ENCODE measurements at places on chromosomes 11 and 22. TPM values are rescaled to one million over a fixed set of nuclear protein-coding genes. Genes with fewer than 3 reads are reported as not detected.

- no peak for DNase-seq
These were observed 13.1 kb downstream of the C11orf96 start for GRCh38 chr11:43955381-43956118.

DNA sequence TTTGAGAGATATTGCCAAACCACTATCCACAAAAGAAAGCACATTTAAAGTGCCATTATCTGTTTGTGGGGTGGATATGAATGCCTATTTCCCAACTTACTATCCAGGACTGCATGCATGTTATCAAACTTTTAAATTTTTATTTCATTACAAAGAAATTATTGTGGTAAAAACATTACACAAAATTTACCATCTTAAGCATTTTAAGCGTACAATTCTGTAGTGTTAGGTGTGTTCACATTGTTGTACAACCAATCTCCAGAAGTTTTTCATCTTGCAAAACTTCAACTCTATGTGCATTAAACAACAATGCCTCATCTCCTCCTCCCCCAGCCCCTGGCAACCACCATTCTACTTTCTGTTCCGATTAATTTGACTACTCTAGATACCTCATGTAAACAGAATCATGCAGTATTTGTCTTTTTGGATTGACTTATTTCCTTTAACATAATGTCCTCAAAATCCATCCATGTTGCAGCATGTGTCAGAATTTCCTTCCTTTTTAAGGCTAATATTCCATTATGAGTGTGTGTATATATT lies 17.6 kb upstream of the CD44 start:
- DNase-seq: no peak

GRCh38 chr11:100174881-100175280 lies 512.2 kb upstream of the ARHGAP42 start:
- no peak for DNase-seq

GRCh38 chr11:104000798-104001197 lies 35.6 kb upstream of the DDI1 start:
- DNase-seq: no peak

DNA sequence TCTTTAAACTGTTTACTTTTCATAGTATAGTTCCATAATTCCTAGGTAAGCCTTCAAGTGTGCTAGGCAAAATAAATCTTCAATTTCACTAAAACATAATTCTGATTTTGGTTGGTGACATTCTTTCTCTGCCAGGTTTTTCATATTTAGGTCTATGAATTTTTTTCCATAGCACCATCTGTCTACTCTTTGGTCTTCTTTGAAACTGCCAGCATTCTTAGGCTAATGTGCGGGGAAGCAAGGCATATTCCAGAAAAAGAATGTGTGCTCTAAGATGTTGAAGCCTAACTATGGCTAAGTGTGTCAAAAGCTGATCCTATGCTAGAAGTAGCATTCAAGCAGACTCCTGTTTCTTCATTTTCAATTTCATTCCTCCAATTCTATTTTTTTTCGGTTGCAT lies 213.9 kb upstream of the C11orf87 start:
- DNase-seq: no peak

DNA sequence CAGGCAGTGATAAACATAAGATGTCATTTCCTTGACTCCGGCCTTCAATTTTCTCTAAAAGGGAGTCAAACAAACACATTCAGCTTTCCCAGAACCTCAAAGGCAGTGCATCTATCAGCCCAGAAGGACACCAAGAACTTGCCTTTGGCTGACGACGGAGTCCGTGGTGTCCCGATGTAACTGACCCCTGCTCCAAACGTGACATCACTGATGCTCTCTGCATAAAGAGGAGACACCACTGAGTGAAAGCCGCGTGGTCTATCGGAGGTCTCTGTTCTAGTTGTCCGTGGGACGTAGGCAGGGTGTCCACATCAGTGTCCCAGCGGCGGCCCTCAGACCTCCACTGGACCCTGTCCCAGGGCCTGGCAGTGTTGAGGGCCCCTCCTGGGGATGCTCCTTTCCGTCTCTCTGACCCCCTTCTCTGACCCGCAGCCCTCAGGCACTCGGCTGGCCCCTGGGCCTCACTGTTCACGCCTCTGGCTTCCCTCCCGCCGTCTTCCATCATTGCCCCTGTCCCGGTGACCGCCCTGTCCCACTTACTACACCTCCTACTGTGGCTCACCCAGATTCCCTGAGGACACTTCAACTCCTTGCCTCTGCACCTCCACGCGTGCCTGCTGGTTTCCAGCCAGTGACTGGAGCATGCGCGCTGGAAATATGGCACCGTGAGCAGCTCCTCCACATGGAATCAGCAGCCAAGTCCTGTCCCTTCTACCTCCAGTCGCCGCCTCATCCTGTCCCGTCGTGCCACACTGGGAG lies 70.4 kb downstream of the NCAPD3 start:
- no peak for DNase-seq

DNA sequence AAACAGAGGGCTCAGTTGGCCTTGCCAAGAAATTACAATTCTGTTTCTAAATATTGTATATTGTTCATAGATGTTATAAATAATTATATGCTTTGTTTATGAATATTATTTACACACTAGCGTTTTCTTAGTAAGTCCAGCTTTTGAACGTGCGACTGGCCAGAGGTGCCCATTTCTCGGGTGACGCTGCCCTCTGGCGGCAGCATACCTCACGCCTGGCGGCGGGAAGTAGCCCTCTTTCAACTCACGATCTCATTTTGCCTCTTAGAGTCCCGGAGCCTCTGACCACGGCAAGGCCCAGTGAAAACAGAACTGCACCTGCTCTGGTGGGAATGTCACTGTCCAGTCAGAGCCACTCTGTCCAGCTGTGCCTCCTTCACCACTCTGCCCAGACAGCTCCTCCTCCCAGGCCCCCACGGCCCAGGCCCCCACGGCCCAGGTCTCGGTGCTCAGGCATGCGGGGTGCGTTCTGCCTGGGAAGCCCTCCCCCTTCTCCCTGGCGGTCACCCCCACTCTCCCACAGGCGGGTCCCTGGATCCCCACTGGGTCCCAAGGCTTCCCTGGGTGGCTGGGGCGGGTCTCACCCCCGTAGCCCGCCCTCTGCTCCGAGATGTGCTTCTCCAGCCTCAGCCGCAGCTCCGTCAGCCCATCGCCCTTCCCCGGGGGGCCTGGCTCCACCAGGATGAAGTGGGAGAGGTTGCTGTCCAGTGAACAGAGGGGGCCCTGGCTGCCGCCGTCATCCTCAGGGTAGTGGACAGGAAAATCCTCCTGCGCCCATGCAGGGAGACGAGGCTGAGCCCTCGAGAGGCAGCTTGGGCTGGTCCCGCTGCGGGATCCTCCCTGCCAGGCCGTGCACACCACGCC lies 19.3 kb downstream of the TSSC4 start:
- peak; percentile 92 for DNase-seq

GRCh38 chr11:134752964-134753770 lies 341.1 kb upstream of the B3GAT1 start:
- peak; percentile 20 for DNase-seq

DNA sequence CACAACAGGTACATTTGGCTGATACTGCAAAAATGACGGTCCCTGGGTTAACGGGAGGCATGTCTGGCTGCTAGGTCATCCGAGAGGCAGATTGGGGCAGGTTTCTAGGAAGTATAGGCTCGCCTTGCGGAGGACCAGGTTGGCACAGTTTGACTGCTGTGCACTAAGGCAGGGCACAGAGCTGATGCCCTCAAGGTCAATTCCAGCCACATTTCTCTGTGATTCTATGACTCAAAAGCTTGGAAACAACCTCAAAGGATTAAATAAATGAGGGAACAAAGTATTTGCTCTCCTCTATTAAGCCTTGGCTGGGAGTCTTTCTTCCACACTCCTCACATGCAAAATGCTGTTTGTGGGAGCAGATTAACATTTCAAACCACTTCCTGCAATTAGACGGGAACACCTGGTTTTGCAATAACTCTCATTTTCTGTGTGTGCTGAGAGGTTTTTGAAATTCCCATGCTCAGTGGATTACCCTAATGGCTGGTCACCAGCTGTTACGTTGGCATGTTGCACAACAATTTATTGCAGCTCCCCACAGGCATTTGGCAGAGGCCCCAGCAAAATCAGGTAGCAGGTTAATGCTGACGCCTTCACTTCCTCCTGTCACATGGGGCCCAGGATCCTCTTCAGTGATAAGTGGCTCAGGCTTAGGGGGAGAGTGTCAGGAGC lies 61.0 kb upstream of the PLET1 start:
- peak; percentile 62 for DNase-seq

DNA sequence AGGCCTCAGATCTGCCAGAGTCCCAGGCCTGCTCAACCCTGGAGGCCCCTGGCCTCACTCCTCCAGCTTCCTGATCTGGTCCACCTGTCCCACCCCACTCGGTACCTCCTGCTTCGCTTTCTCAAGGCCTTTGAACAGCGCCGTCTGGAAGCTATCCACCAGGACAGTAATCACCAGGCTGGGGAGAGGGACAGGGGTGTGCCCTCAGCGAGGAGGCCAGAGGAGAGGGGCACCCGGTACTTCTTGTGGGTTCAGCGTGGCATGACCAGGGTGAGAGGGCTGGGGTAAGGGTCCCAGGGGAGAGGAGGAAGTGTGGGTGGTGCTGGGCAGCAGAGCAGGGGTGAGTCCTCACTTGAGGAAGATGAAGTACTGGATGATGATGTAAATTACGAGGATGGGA lies 6.1 kb downstream of the CATSPER1 start:
- no peak for DNase-seq

DNA sequence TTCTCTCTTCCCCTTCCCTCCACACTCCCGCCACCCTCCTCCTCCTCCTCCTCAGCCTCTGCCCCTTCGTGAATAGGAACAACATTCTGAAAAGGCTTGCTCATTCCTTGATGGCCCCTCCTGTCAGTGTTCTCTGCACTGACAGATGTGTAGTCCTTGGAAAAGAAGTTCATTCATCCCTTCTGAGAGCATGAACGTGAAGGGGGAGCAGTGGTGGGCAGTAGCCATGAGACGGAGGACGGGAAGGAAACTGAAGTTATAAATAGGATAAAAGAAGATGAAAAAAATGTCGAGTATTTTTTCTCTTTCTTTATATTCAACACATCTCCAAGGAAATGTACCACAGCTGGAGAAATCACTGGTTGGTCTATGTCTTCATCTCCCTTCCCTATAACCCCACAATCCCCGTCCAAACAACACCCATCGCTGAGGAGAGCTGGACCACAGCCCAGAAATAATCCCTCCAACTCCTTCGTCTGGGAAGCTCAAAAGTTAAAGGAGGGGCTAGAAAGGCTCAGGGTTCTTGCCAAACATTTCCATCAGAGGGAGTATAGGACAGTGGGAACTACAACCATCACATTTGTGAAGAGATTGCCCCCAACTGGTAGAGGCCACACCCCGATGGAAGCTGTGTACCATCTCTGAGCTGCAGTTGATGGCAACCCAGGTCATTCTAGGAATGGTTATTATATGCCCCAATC lies 33.5 kb downstream of the ETS1 start:
- DNase-seq: no peak

- peak; percentile 55 for DNase-seq
These were observed 173.4 kb upstream of the SESN3 start for GRCh38 chr11:95404370-95404769.

DNA sequence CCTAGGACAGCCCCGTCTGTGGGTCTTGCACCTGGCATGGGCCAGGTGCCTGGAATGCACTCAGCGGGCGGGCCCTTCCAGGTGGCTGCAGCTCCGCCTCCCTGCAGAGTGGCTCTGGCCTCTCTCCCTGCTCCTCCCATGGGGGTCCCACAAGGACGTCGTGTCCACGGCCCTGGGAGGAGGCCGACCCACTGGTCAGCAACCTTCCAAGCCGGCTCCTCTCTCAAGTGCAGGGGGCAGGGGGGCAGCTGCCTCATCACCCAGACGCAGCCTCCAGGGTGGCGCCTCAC lies 41.9 kb downstream of the CERK start:
- no peak for DNase-seq

DNA sequence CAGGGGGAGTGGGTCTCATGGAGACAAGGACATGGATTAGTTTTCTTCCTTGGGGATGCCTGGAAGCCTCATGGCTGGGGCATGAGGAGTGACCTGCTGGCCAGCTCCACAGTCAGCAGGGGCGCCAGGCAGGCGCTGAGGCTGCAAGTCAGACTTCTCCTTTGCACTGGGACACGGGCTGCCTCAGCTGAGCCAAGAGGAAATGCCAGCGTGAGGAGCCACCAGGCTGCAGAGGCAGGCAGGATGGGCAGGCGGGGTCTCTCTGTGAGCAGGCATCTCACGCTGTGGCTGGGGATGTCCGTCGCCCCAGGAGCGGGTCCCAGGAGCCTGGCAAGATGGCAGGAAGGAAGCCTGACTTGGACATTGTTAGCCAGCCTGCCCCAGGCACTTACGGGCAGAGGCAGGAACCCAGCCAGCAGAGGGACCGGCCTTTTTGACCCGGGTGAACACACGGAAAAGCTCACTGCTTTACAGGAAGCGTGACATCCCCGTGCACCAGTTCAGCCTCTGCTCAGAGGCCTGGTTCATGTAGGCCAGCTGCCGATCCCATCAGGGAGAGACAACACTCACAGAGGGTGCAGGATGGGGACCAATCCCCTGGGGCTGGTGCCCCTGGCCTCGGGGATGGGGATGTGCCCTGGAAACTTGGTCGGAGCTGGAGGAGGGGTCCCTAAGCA lies 10.2 kb downstream of the GNB1L start:
- peak; percentile 58 for DNase-seq

DNA sequence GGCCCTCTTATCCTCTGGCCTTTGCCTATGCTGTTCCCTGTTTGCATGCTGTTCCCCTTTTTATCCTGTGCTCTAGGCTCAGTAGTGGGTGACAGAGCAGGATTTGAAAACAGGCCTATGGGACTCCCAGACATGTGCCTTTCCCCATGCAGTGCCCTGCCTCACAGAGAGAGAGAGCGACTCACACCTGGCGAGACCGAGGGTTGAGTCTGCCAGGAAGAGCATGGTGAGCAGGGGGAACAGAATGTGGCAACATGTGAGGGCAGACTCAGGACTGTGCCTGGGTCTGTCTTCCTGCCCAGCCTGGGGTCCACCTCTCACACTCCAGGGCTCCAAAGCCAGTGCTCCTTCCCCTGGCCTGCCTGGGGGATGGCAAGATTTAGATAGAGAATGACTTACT lies 75.0 kb downstream of the NFAM1 start:
- DNase-seq: no peak

DNA sequence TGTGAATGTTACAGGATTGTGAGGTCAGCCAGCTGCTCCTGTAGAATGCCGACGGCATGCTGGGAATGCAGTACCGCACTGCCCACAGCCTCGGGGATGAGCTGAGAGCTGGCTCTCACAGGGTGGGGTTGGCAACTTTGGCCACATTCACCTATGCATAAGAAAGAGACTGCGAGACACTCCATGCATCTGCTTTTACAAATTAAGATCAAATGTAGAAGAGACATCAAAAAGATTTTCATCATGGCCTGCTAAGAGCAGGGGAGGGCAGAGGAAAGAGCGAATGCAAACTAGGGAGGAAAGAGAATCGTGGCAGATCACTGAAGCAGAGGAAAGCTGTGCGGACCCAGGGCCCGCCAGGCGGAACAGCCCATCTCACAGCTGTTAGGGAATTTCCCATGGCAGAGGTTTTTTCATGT lies 49.8 kb upstream of the SPATA19 start:
- DNase-seq: peak; percentile 86

Gene BRSK2
- total RNA-seq: 10.3 TPM

Gene FADS1
- 127 TPM for total RNA-seq

Gene POU2AF1
- 0.36 TPM for total RNA-seq

Gene ME3
- total RNA-seq: 1.3 TPM

Gene ANKRD42
- total RNA-seq: 10.6 TPM

Gene NUP160
- total RNA-seq: 82.1 TPM

Gene OR52I1
- total RNA-seq: not detected

Gene TUB
- total RNA-seq: 30.3 TPM

Gene DMC1
- 6.8 TPM for total RNA-seq
